ENCODE measurements at places on chromosomes 2 and 18.
A peak's percentile ranks its signal among the peaks of the same experiment; 100 is the strongest.

GRCh38 chr2:161122772-161123530, 37.3 kb upstream of the TANK start:
- no peak for DNase-seq

DNA sequence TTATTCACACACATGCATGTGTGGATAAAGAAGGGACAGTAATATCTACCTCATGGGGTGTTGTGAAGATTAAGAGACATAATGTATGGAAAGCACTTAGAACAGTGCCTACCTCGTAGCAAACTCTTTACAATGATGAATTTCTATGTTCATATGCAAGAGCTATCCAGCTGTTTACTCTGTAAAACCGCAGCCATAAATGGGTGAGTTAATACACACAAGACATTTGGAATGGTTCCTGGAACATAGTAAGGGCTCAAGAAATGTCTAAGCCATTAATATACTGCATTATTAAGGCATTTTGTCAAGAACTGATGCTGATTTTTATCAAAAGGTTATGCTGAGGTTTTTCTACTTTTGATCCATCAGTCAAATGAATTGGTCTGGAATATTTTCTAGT, 1076.2 kb downstream of the TSN start:
- DNase-seq, result peak; percentile 1

- DNase-seq, result no peak
These were observed 152.9 kb downstream of the LPIN1 start for GRCh38 chr2:11899264-11899818.

- DNase-seq, result no peak
These were observed 3.8 kb downstream of the NEU2 start for GRCh38 chr2:233036162-233036838.

DNA sequence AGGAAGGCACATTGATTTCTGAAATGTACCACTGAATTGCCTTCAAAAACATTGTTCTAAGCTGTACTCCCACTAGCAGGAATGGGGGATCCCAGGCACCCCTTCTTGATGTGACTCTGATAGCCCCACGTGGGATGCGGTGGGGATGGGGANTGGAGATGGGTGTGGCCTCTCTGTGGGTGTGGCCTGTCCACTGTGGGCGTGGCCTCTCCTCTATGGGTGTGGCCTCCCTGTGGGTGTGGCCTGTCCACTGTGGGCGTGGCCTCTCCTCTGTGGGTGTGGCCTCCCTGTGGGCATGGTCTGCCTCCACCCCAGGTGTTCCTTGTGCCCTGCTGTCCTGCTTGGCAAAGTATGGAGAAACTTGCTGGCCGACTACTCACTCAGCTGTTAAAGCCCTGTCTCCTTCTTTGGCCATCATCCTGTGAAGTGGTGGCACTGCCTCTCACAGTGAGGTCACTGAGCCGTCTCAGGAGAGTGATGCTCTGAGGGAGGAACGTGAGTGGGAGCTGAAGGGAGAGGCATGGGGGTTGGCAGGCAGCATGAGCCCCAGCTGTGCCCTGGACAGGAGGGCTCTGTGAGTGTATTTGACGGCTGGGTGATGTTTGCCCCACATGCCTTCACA, 6.7 kb upstream of the PARD6G start:
- DNase-seq, result no peak

- no peak for DNase-seq
These were observed 139.9 kb upstream of the CDH7 start for GRCh38 chr18:65610939-65611338.

GRCh38 chr2:154182008-154182407, 310.3 kb downstream of the GALNT13 start:
- DNase-seq, result no peak

GRCh38 chr2:44200011-44200410, 31.3 kb downstream of the PPM1B start:
- no peak for DNase-seq

DNA sequence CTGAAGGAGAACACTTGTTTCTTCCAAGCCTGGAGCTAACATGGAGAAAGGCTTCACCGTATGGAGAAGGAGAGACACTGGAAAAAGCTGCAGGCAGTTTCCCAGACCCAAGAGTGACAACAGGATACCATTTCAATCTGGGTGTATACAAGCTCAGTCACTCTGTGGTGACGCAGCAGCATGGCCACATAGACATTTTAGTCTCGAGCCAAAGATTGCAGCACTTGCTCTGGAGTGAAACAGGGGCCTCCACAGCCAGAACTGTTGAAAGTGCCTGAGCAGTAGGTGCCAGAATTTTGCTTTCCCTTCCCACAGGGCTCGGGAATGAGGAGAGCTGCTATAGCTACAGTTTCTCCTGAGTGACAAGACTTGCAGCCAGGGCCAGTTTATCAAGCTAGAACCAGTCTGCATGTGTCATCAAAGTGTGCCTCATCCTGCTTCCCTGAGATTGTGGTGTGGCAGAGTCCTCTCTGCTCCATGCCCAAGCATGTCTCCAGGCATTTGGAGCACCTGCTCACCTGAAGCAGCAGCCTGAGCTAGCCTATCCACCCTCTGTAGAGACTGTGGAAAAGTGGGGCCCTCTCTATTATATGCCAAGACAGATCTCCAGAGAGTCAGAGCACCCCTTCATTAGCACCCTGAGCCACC, 234.6 kb upstream of the CDH19 start:
- no peak for DNase-seq

GRCh38 chr18:36692371-36692770, 136.4 kb downstream of the TPGS2 start:
- DNase-seq, result no peak

- no peak for DNase-seq
These were observed 1.9 kb downstream of the PASK start for GRCh38 chr2:241147336-241147735.

DNA sequence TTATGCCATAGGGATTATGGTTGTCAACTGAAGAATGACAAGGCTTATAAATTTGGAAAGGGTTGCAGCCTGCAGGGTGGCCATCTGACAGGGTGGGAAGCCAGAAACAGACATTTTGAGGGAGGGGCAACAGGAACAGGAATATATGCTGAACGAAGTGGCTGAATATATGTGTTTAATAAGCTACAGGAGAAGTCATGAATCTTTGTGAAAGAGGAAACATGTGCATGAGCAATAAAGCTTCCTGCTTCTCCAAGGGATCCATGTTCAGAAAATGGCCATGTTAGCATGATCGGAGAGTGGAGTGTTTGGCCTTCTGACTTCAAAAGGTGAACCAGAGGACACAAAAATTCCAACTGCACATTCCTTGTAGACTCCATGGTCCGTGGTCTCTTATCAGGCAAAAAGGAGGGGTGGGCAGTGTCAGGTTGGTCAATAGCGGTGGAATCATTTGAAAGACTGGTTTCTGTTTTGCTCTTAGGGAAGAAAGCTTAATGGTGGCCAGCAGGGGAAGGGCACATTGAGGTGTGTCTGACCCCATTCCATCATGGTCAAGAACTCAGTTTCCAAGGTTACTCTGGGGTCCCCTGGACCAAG, 144.1 kb downstream of the SOCS6 start:
- DNase-seq, result no peak

DNA sequence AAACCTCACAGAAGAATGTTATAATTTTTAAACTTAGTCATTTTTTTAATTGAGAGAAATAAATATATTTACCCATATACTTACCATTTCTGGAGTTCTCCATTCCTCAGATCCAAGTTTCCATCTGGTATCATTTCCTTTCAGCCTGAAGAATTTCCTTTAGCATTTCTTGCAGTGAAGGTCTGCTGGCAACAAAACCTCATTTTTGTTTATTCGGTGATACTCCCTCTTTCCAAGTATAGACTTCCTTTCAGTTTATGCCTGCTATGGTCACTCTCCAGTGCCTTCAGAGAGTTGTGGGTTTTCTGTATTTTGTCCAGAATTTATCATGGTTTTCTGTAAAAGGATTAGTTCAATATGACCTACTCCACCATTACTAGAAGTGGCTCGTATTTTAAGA, 17.0 kb downstream of the WDPCP start:
- DNase-seq, result no peak

- no peak for DNase-seq
These were observed 83.9 kb downstream of the CBLN2 start for GRCh38 chr18:72460210-72460680.

GRCh38 chr2:43358410-43359201, 132.2 kb upstream of the ZFP36L2 start:
- DNase-seq, result no peak

DNA sequence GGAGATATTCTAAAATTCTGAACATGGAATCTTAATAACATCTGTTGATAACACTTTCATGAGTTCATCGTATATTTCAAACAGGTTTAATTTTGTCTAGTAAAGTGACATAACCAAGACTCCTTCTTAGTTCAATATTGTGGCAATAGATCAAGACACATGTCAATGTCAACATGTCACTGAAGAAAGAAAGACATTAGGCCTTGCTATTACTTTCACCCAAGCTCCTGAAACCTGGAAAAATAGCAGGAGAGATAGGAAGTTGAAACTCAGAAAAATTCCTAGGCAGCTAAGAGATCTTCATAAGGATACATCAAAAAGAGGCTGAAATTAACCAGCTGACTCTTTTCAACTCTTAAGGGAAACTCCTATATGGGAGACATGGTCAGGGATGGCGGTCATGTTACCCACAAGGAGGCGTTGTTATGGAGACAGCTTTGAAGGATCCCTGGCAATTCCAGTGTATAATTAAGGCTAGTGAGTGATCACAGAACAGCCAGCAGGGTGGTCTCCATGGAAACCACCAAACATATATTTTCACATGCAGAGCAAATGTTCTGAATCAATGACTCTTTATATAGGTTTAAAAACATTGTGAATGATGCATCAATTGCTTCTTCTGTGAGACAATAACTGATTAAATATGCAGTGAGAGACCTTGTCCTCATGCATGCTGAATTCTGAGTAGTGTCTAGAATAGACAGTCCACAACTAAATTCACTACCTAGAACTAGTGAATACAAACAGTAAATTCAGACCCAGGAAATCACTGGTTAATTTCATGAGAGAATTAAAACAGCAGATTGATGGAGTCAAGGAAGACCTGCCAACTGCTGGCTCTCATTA, 115.3 kb upstream of the RIOK3 start:
- DNase-seq, result peak; percentile 29

DNA sequence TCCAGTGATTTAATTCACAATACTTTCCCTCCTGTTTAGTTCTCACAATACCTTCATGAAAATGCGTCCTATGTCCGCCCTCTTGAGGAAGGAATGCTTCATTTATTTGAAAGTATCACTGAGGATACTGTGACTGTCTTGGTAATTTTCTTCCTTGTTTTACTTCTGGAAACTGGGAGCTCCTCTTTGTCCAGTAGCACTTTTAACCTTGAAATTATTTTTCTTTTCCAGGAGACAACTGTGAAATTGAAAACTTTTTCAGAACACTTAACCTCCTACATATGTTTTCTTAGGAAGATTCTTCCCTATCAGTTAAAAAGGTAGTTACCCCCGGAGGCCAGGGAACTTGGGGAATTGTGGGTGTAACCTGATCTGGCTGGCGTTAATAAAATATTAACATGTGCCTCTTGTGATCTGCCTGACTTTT, 58.9 kb upstream of the STON1 start:
- DNase-seq, result no peak

- DNase-seq, result no peak
These were observed 22.1 kb downstream of the TTLL4 start for GRCh38 chr2:218732761-218733158.

GRCh38 chr2:64888591-64889309, 100.4 kb upstream of the SLC1A4 start:
- DNase-seq, result no peak
